ENCODE measurements at places on chromosomes 3 and 15. TPM values are rescaled to one million over a fixed set of nuclear protein-coding genes. Genes with fewer than 3 reads are reported as not detected.

Gene AMT
- total RNA-seq, result 10.7 TPM

DNA sequence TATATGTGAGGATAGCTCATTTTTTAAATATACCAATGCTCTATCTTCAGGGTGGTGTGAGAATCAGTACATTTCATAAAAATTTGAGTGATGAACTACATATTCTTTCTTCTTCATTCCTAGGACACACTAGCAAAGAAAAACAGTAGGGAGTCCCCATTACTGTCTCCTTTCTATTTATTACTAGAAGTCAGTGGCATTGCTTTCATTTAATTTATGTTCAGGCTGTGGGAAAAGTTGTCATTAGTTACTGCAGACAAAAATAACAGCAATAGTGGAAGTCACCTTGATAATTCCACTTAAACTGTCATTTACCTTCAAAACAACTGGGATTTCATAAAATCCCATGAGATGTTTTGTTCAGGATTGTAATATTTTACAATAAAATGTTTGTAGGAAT lies 446.4 kb downstream of the GBE1 start:
- DNase-seq, result no peak

Gene NANOGP8
- 2.3 TPM for total RNA-seq

- DNase-seq, result peak; percentile 39
Observed at GRCh38 chr15:56805466-56806147, 72.3 kb upstream of the ZNF280D start.

Gene BCL2A1
- 2.1 TPM for total RNA-seq

- no peak for DNase-seq
Observed at GRCh38 chr15:89781055-89781454, 4.9 kb downstream of the MESP2 start.

GRCh38 chr15:92384381-92384780 lies 9.3 kb upstream of the ST8SIA2 start:
- no peak for DNase-seq

DNA sequence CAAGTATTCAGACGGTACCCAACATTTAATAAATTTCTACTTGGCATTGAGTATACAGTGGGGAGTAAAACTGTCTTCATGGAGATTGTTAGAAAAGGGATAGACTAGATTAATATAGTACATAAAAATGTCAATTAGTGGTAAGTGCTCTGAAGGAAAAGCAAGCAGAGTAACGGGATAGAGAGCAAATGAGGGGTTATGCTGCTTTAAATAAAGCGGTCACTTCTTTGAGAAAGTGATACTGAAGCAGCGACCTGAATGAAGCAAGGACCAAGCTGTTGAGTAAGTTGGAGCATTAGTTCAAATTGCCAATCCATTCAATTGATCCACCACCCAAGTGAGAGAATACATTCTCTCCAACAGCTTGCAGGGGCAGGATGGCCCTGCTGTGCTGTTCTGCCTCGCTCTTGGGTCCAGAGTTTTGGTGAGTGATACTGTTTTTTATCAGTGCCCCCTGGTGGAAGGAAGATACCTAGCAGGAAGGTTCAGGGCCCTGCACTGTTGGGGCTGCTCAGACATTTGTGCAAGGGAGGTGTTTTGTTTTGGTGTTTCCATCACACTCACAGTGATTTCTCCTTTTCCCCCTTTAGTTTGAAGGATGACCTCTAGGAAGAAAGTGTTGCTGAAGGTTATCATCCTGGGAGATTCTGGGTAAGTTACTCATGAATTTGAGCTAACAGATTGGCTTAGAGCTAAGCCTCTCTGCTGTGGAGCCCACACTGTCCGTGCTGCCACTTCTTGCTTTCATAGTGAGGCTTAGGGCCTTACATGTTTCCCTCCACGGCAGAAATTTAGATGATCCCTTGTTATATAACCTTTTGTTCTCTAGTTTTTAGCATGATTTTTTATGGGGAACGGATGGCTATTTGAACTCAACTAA lies 69.0 kb downstream of the RAB7A start:
- peak; percentile 77 for DNase-seq

DNA sequence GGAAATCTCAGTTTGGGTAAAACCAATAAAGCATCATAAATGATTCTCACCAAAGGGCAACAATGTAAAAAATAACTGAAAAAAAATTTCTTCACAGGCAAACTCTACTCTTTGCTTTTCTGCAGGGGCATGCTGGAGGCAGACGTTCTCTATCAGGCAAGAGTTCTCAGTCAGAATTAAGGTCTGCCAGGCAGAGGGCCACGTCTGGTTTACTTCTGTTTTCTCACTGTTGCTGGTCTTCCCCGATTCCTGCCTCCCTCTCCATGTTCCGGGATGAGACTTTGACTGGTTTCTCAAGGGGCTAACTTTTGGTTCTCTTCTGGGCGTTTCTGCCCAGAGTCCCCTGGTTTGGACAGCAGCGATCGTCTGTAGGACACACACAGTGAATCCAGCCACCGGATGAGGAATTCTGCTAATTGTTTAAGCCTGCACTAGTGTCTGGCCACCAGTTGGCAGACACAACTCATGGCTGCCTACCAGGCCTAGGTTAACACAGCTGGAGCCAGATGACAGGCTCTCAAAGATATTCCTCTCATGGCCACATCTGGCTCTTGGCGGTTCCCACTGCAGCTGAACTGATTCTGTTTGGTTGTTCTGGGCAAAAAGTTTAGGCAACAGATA lies 273.1 kb downstream of the FOXP1 start:
- DNase-seq, result peak; percentile 50

DNA sequence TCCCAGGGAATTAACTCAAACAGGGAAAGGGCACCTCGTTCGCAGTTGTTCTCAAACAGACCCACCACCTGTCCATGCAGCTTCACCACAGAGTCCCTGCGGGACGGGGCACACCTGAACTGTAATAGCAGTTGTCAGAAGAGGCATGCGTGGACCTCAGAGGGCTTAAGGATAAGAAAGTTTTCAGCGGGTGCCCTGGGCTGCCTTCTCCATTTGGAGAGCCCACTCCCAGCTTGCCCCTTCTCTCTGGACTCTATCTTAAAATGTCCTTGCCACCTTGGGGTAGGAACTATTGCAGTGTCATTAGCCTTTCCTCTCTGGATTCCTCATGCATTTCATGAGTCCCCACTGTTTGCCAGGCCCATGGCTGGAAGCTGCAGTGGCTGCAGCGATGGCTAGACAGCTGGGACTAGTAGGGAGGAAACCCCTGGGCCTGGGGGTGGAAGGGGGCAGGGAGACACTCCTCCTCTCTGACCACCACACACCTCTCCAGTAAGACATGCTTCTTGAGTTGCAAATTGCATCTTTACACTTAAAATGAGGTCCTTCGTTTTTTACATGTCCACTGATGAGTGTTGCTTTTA lies 33.5 kb downstream of the PDIA5 start:
- DNase-seq, result no peak

Gene HDC
- 0.66 TPM for total RNA-seq

DNA sequence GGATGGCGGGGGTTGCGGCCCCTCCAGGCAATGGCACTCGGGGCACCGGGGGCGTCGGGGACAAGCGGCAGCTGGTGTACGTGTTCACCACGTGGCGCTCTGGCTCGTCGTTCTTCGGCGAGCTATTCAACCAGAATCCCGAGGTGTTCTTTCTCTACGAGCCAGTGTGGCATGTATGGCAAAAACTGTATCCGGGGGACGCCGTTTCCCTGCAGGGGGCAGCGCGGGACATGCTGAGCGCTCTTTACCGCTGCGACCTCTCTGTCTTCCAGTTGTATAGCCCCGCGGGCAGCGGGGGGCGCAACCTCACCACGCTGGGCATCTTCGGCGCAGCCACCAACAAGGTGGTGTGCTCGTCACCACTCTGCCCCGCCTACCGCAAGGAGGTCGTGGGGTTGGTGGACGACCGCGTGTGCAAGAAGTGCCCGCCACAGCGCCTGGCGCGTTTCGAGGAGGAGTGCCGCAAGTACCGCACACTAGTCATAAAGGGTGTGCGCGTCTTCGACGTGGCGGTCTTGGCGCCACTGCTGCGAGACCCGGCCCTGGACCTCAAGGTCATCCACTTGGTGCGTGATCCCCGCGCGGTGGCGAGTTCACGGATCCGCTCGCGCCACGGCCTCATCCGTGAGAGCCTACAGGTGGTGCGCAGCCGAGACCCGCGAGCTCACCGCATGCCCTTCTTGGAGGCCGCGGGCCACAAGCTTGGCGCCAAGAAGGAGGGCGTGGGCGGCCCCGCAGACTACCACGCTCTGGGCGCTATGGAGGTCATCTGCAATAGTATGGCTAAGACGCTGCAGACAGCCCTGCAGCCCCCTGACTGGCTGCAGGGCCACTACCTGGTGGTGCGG lies 1.9 kb downstream of the CHST2 start:
- no peak for DNase-seq

Gene MAN2A2
- total RNA-seq, result 103 TPM

DNA sequence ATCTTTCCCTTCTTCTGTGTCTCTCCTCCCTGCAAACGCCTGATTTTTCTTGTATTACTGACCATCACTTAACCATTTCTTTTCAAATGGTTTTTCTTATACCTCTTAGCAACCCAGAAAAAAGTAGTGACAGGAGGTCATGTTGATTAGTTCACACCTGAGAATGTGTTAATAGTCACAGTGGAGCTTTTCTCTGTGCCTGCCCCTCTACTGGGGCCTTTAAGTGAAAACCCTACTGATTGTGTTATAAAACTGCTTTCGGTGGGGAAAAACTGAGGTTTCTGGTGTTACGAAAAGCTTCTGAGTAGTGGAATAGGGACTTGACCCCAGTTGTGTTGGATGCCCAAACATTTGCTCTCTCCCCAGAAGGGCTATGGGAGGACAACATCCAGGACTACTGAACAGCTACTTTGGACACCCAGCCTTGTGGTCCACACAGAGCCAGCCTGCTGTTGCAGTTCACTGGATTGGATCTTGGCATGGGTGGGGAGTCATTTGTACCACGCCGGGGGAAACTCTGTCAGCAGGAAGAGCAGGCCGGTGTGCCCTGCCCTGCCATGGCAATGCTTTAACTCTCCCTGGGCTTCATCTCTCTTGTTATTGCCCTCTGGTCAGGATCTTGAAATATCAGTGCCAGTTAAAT lies 10.3 kb downstream of the GPR87 start:
- DNase-seq, result no peak

GRCh38 chr3:185504636-185505035 lies 5.8 kb upstream of the TMEM41A start:
- no peak for DNase-seq

DNA sequence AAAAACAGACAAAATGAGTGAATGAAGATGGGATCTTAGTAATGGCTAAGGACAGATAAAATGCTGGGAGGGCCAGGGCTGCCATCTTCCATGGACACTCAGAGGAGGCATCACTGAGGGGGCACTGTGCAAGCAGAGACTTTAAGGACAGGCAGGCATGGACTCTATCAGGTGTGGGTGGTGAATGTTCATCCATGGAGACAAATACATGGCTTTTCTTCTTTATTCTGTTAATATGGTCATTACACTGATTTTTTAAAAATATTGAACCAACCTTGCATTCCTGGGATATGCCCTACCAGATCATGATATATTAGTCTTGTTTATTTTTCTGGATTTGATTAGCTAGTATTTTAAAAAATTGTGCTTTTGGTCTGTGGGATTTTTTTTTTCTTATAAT lies 12.2 kb downstream of the NUP210 start:
- DNase-seq, result no peak

DNA sequence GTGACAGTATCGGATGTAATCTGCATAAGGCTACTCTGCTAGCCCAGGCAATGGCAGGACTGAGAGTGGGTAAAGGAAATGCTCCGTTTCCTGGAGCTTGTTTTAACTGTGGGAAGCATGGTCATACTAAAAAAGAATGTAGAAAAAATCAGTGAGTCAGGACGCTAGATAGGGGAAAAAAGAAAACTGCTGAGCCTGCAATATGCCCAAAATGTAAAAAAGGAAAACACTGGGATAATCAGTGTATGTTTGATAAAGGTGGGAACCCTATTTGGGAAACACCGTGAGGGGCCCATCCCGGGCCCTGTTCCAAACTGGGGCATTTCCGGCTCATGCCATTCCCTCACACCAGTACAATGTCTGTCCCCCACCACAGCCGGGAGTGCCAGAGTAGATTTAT lies 775.8 kb downstream of the ZPLD1 start:
- no peak for DNase-seq

GRCh38 chr15:92365906-92366305 lies 27.8 kb upstream of the ST8SIA2 start:
- no peak for DNase-seq

- no peak for DNase-seq
Observed at GRCh38 chr3:49339581-49339940, 292 bp downstream of the USP4 start.

DNA sequence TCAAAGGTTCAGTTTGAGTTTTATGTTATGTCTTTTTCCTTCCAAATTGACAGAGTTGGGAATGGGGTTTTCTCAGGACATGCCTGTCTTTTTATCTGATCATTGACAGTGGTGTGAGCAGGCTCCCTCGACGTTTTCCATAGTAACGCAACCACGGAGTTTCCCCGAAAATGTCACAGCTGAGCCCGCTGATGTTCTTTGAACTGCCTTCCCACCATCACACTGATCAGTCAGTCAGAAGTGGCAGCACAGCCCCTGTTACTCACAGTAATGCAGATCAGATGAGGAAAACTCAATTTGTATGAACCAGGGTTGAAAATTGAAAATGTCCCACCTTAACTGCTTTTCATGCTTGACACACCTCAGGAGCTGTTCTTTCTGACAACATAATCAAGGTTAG lies 210.4 kb downstream of the NECTIN3 start:
- DNase-seq, result no peak

- no peak for DNase-seq
Observed at GRCh38 chr3:78798266-78798832, 969.4 kb downstream of the ROBO1 start.

GRCh38 chr3:149934524-149934923 lies 36.2 kb downstream of the PFN2 start:
- DNase-seq, result peak; percentile 56

DNA sequence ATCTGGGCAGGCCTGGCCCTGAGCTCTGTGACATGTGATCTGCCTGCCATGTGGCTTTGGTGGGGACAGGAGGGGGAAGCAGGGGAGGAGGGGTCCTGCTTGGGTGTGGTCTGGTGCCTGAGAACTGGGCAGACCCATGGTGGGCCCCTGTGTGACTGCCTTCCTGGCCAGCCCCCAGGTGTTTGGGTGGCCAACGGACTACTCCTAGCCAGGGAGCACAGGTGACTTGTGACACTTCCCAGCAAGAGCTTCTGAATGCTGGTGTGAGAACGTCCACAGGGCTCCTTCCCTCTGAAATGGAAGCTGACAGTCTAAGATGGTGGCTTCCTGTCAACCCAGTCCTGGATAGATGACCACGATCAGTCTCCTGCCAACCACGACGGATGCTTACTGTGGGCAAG lies 136.1 kb upstream of the MEF2A start:
- DNase-seq, result no peak

DNA sequence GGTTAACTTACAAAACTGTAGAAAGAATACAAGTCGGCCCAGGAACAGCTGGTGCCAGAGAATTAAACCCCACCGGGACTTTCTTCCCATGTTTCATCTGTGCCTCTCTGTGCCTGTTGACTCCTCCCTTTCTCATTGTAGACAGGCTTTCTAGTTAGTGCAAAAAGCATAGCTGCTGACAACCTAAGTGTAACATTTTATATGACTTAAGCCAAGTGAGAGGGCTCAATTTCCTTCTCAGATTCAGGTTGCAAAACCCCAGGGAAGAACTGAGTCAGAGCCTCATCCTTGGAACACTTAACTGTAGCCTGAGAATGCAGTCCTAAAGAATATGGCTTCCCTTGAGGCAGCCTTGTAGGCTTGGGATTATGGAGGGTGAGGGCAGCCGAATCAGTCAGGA lies 302.5 kb upstream of the AZI2 start:
- DNase-seq, result no peak

Gene ETV5
- 14.0 TPM for total RNA-seq

Gene SAMMSON
- 2.5 TPM for total RNA-seq

- no peak for DNase-seq
Observed at GRCh38 chr15:90035095-90035839, 34.1 kb downstream of the ZNF710 start.

- no peak for DNase-seq
Observed at GRCh38 chr15:51550841-51551240, 71.7 kb downstream of the DMXL2 start.

Gene MKRN3
- 2.8 TPM for total RNA-seq

Gene MOBP
- total RNA-seq, result 2.5 TPM

Data from tibial nerve (tissue), 4 donors.